ENCODE measurements at places on chromosomes 6 and 20. TPM values are rescaled to one million over a fixed set of nuclear protein-coding genes. Genes with fewer than 3 reads are reported as not detected.

The KCNK16 gene
- not detected for total RNA-seq

The APCDD1L gene
- 5.1 TPM for total RNA-seq

The MOCS3 gene
- 7.2 TPM for total RNA-seq

The OR2H1 gene
- total RNA-seq, result not detected

The HLA-DRB1 gene
- 6.3 TPM for total RNA-seq

The CSE1L gene
- 88.4 TPM for total RNA-seq

The SALL4 gene
- total RNA-seq, result 1.8 TPM

The OLIG3 gene
- not detected for total RNA-seq

The OXT gene
- total RNA-seq, result not detected

The TMEM200A gene
- total RNA-seq, result 31.0 TPM

The DLL1 gene
- 23.6 TPM for total RNA-seq

The HDGFL1 gene
- not detected for total RNA-seq

The NRSN1 gene
- 12.5 TPM for total RNA-seq

The BICRAL gene
- total RNA-seq, result 32.9 TPM

The KCNS1 gene
- total RNA-seq, result 1.5 TPM

The PACRG gene
- 10.6 TPM for total RNA-seq

The STMND1 gene
- total RNA-seq, result not detected

The RARS2 gene
- total RNA-seq, result 58.4 TPM

The CST2 gene
- total RNA-seq, result not detected

The CST3 gene
- 328 TPM for total RNA-seq

The PLCB4 gene
- 73.8 TPM for total RNA-seq

The UBE3D gene
- total RNA-seq, result 25.6 TPM

The FOXQ1 gene
- total RNA-seq, result 2.7 TPM

The TASP1 gene
- total RNA-seq, result 32.3 TPM

The ANKRD60 gene
- total RNA-seq, result not detected

The MAK gene
- 61.8 TPM for total RNA-seq

The GNAS-AS1 gene
- 1.8 TPM for total RNA-seq

The PRSS35 gene
- 153 TPM for total RNA-seq

Data from camera-type eye (tissue), 1 donor.